ENCODE measurements at places on chromosomes 5 and 9. TPM values are rescaled to one million over a fixed set of nuclear protein-coding genes. Genes with fewer than 3 reads are reported as not detected.

Gene ORM2
- total RNA-seq: not detected

Gene NTNG2
- 0.36 TPM for total RNA-seq

Gene REEP2
- 5.5 TPM for total RNA-seq

Gene EPB41L4B
- total RNA-seq: under 0.01 TPM

Gene PCDHGC4
- 0.78 TPM for total RNA-seq

Gene URM1
- 36.2 TPM for total RNA-seq

Gene FOXI1
- total RNA-seq: not detected

Gene SETD9
- 33.3 TPM for total RNA-seq

Gene SIL1
- 24.9 TPM for total RNA-seq

Gene LRRC70
- 0.12 TPM for total RNA-seq

Gene PCDH1
- 2.2 TPM for total RNA-seq

Gene LOX
- 28.4 TPM for total RNA-seq

Gene BASP1
- 18.7 TPM for total RNA-seq

Gene PCDHAC2
- not detected for total RNA-seq

Gene PLAC8L1
- not detected for total RNA-seq

Gene OLFML2A
- 43.6 TPM for total RNA-seq

Gene PTGES2
- 37.2 TPM for total RNA-seq

Gene FAM151B
- total RNA-seq: 2.7 TPM

Data from RPMI7951 (cell line).